ENCODE measurements at places on chromosomes 7 and 10.

- no peak for DNase-seq
Observed at GRCh38 chr7:31019509-31019908, 32.6 kb upstream of the ADCYAP1R1 start.

- DNase-seq: no peak
Observed at GRCh38 chr10:132301371-132302330, 6.1 kb downstream of the STK32C start.

GRCh38 chr7:27162561-27163287 is 2.6 kb downstream of the HOXA9 start:
- DNase-seq: no peak

GRCh38 chr10:62323751-62324150 is 50.4 kb upstream of the ZNF365 start:
- DNase-seq: no peak

GRCh38 chr7:18390535-18390907 is 105.0 kb upstream of the HDAC9 start:
- DNase-seq: no peak

GRCh38 chr10:5628451-5629302 is 37.7 kb downstream of the ASB13 start:
- no peak for DNase-seq

GRCh38 chr10:31318854-31319601 is at the start of gene ZEB1:
ZEB1 (plus strand) TSS chr10:31319216; CDS start chr10:31319235, 19 bp downstream.
- DNase-seq: peak; percentile 83

- DNase-seq: no peak
Observed at GRCh38 chr10:112295853-112296830, 12.9 kb downstream of the TECTB start.

- no peak for DNase-seq
Observed at GRCh38 chr7:18330548-18330947, 165.0 kb upstream of the HDAC9 start.

GRCh38 chr10:113541549-113541927 is 11.3 kb upstream of the HABP2 start:
- DNase-seq: no peak

DNA sequence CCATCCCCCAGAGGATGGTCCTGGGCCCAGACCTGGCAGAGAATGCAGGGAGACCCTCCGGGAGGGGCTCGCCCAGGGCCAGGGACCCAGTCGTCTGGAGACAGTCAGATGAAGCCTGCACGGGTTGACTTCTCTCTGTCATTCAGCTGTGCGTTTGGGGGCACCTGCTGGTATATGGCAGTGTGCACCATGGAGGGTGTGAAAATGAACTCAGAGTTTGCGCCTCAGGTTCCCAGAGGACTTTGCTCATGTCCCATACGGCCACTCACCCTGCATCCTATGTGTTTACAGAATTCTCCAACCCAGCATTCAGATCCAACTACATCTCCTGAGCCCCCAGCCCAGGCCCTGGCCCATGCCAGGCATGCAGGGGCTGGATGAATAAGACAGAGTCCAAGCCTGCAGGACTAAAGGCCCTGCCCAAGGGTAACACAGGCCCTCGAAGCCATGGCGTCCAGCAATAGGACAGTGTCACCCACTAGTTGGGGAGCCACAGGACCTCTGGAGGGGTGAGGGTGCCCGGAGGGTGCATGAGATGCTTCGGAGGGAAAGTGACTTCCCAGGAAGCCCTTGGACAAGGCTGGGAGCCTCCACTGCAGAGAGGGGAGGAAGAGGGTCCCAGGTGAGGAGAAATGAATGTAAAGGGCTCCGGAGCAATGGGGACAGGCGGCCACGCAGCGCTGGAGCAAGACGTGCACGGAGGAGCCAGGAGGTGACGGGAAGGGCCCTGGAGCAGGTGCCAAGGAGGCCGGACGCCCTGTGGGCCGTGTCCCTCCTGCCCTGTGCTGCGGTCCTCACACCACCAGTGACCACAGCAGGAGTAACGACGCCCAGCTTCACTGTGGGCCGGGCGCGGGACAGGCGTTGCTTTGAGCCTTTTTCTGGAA is 36.3 kb downstream of the CALML3 start:
- DNase-seq: no peak

DNA sequence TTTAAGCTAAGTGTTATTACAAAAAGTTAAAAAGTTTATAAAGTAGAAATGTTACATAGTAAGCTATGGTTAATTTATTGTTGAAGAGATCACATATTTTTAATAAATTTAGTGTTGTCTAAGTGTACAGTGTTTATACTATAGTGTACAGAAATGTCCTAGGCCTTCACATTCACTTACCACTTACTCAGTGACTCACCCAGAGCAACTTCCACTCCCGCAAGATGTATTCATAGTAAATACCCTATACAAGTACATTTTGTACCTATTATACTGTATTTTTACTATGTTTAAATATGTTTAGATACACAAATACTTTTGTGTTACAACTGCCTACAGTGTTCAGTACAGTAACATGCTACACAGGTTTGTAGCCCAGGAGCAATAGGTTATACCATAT is 69.2 kb downstream of the DNAJC1 start:
- DNase-seq: no peak

DNA sequence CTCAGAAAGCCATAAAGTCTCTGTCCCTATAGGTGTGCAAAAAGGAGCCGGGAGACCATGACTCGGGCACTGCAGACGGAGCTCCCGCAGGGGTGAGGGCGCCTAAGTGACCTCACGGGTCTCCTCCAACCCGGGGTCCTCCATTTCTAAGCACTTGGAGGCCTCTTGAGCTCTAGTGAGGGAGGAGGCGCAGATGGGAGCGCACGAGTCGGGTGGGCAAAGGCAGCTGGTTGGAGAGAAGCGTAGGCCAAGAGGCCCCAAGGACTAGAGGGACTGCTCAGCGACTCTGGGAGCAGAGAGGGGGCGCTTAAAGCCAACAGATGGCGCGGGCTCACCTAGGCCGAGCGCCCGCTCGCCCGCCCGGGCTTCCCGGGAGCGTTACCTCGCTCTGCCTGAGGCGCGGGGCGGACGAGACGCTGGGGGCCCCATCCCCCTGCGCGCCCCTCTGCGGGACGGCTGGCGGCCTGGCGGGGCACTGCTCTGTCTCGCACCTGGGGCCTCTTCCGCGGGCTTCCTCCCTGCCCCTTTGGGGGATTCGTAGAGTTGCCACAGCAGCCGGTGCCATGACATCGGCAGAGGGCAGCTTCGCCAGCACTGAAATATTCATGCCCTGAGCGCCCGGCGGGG is 523 bp upstream of the CDH23 start:
- peak; percentile 13 for DNase-seq

DNA sequence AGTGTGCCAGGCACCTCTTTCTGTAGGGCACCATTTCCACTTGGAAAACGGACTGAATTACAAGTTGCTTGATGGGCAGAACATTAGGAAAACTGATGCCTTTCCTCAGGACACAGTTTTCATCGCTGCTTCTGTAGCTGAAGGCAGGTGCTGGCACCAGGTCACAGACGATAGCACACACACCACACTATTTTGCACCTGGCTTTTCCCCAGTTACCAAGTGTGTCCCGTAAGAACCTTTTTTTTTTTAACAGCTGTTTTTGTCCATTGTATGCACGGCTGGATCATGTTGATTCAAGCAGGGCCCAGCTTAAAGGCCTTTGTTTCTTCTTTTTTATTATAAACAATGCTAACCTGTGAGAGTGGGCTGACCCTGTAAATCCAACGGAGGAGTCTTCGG is 1.3 kb upstream of the GET4 start:
- no peak for DNase-seq

GRCh38 chr10:62749093-62749683 is 55.3 kb upstream of the ADO start:
- no peak for DNase-seq

GRCh38 chr7:101549734-101550133 is 79.4 kb downstream of the MYL10 start:
- DNase-seq: no peak

- no peak for DNase-seq
Observed at GRCh38 chr7:112572669-112573301, 92.0 kb downstream of the LSMEM1 start.

- DNase-seq: no peak
Observed at GRCh38 chr10:100442548-100442947, 20.3 kb upstream of the WNT8B start.

- peak; percentile 73 for DNase-seq
Observed at GRCh38 chr7:43583424-43584194, 701 bp downstream of the STK17A start.

DNA sequence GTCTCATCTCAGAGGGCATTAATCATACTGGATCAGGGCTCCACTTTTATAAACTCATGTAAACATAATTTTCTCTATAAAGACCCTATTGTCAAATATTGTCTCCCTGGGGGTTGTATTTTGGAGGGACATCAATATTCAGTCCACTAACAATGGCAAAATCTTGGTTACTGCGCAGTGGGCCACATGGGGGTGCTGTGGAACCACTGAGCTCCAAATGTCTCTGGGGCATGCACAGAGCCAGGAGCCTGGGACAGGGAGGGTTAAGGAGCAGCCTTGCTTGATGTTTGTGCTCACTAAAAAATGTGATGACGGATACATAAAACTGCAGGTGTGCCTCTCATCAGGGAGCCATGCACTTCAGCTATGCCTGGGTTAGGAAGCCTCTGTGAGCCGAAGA is 62.1 kb upstream of the PRSS58 start:
- DNase-seq: no peak

DNA sequence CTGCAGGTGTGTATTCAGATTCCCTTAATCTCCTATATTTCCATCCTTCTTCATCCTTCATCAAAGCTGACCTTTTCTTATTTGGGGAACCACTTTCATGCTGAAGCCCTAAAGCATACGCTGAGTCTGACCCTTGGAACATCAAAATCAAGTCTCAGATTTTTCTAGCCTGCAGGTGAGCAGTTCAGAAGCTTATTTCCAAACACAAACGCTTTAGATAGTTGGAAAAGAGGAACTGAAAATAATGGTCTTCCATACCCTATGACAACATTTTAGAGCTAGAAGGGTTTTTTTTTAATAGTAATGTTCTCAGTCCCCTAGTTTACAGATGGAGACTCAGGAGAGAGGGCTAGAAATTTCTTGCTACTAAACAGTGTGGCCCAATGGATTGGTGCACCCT is 1.6 kb upstream of the AGK start:
- no peak for DNase-seq

GRCh38 chr10:102644646-102645387 is 538 bp downstream of the TRIM8 start:
- peak; percentile 79 for DNase-seq

DNA sequence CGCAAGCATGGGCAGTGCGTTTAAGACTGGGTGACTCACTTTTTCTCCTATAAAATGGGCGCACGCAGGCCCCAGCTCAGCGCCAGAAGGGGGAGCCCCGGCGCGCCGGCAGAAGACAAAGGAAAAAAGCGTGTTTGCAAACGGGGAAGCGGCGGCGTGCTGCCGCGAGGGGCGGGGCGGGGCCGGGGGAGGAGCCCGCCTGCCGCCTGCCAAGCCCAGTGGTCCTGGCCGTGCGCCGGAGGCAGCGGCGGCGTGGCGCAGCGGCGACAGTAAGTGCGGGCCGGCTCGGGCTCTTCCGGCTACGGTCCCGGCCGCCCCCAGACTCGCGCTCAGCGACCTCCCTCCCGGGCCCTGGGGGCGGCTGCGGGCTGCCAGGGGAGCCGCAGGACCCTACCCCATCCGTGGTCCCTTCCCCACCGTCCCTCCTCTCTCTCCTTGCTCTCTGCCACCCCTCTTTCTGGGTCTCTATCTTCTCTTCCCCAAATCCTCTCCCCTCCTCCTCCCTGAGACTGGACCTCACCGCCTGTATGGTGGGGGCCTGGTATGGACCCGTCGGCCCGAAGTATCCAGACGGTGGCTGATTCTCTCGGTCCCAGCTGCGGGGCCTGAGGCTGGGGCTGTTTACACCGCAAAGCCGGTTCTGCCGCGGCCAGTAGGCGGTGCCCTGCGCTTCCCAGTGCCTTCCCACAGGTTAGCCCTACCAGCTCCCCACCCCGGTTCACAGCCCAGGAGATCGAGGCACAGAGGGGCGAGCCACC is at the start of gene SLC29A3:
SLC29A3 (plus strand) TSS at position 218 of the 758 bp plus-strand sequence; CDS start at position 269, 51 bp downstream.
- peak; percentile 74 for DNase-seq

GRCh38 chr7:13099154-13099795 is 411.8 kb downstream of the ARL4A start:
- no peak for DNase-seq

DNA sequence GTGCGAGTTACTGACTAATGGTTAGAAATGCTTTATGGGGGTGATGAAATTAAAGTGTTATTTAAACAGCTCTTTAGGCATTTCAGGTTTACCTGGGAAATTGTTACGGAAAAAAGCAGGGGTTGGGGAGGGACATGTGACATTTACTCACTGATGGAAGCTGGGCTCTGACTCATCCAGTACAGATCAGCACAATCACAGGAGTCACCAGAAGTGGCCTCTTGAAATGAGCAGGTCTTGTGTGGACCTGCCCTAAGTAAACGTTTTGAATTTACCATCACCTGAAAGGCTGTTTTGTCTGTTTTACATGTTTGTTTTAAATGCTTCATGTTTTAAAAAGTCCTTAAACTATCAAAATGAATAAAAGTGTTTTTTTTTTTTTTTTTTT is 2.3 kb downstream of the GLRX3 start:
- DNase-seq: no peak

- DNase-seq: no peak
Observed at GRCh38 chr10:6833458-6834011, 253.5 kb upstream of the PRKCQ start.

GRCh38 chr10:27413387-27413786 is 90.7 kb upstream of the RAB18 start:
- DNase-seq: no peak

DNA sequence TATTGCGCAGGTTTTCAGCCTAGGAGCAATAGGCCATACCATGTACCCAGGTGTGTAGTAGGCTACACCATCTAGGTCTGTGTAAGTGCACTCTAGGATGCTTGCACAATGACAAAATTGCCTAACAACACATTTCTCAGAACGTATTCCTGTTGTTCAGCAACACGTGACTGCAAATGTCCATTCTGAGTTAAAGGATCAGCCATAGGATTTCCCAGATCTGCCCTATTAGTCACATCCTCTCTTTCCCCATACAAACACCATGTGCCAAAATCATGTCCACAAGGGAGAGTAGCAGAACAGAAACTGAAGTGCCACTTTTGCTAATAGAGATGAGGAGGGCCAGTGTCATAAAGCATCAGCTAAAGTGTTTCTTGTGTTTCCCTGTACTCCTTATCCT is 42.6 kb upstream of the AMPH start:
- no peak for DNase-seq

- DNase-seq: no peak
Observed at GRCh38 chr10:126014309-126014708, 117.9 kb downstream of the FANK1 start.

GRCh38 chr10:105468759-105469158 is 827.7 kb downstream of the SORCS3 start:
- DNase-seq: no peak

DNA sequence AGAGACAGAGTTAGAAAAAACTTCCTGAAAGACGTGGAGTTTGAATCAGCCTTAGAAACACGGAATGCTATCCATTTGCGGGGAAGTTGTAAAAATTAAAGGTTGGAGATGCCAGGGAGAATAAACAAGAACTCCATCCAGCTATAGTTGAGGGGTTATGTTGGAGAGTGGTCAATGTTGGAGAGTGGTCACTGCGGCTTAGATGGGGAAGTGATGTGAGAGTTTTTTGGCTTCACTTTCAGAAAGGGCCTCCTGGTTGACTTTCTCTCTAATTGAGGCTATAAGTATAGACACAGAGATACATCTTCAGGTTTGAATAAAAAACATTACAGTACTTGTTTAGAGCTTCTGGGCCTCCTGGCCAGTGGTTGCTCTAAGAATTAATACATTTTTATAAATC is 675 bp downstream of the CC2D2B start:
- DNase-seq: no peak

GRCh38 chr7:123538189-123538714 is 3.9 kb upstream of the IQUB start:
- DNase-seq: no peak
